ENCODE measurements at places on chromosomes 4 and X. TPM values are rescaled to one million over a fixed set of nuclear protein-coding genes. Genes with fewer than 3 reads are reported as not detected.
A peak's percentile ranks its signal among the peaks of the same experiment; 100 is the strongest.

DNA sequence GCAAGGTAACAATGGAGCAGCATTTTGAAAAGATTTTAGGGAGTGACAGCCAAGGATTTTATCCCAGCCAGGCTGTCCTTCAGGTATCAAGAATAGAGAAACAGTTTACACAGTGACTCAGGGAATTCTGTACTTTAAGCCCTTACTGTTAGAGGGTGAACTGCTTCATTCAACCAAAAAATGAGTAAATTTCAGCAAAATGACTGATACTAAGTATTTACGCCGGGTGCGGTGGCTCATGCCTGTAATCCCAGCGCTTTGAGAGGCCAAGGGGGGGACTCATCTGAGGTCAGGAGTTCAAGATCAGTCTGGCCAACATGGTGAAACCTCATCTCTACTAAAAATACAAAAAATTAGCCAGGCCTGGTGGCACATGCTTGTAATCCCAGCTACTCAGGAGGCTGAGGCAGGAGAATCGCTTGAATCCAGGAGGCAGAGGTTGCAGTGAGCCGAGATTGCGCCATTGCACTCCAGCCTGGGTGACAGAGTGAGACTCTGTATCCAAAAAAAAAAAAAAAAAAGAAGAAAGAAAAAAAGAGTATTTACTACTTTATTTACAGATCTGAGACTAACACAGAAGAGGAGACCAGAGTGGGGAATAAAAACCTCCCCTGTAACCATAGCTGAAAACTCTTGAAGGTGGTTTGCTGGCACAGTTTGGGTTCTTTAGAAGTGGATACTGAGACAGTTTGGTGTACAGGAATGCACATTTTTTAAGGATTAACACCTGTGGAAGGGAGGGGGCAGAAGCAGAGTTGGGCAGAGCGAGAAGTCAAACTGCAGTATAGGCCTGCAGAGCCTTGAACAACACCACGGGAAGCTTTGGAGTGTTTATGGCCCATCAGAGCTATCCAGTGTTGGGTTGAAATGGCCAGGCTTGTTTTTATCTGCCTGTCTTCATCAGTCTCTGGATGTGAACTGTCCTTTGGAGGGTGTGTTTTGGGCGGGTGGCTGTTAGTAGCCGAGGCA is 40.5 kb downstream of the TMEM131L start:
- no peak for ATAC-seq

DNA sequence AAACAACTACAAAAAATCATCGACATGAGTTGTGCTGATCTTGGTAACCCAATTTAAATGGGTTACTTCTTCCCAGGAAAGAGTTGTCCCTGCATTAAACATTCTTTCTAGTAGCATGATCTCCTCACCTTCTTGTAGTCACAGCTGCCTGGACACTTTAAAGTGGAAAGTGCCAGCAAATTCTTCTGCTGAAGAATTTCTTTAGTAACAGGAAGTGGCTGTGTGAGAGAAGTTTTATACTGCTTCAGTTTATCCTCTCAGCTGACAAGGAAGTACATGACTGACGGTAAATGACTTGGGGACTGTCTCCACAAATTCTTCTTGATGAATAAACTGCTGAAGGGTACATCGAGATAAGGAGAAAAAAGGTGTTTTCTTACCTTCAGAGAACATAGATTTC is 18.2 kb upstream of the TNIP3 start:
- ATAC-seq: no peak

GRCh38 chr4:133379681-133380438 is 230.8 kb downstream of the PCDH10 start:
- ATAC-seq: no peak

DNA sequence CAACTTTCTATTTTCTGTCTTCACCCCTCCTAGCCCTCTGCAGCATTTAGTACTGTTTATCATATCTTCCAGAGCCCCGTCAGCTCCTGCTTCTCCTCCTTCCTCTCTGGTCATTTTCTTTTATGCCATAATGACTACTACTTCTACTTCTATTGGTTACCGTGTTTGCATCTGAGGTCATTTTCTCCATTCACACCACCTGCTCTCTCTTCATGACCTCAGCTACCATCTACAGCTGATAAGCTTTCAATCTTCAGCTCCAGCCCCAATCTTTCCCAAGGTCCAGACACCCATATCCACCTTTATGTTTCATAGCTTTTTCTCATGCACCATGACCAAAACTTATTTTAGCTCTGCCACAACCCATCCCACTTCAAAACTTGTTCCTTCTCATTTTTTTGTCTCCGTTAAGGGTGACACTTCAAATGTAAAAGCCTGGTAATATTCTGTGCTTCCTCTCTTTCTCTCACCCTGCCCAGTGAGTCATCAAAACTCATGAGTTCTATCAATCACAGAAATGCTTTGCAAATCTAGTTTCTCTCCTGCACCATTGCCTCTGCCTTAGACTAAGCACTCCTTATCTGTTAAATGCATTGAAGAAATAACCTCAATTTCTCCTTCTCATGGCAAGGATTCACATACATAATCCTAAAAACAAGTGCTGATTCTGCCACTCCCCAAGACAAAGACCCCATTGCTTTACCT is 71.3 kb upstream of the IQCM start:
- ATAC-seq: peak; percentile 38

DNA sequence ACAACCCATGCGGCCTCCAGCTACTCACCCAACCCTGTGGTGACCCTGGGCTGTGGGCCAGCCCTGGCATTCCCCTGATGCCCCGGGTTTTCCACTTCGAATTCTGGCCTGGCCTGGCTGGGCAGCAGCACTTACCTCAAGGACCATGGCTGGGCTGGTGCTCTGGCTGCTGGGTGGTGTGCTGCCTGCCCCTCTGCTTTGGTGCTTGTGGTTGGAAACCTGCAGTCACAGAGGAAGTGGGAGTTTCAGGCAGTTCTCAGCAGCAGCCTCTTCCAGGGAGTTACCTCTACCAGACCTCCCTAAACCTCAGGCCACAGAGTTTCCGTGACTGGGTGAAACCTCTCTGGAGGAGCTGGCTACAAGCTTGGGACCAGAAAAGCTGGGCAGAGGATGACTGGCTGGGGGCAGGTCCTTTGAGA is at the start of gene CXCR3:
Gene CXCR3, minus strand, starts transcription at position 209 of the 419 bp plus-strand sequence. Its CDS starts 62 bp downstream, at position 147.
- no peak for ATAC-seq

- no peak for ATAC-seq
Observed at GRCh38 chr4:148874331-148874730, 432.1 kb upstream of the NR3C2 start.

DNA sequence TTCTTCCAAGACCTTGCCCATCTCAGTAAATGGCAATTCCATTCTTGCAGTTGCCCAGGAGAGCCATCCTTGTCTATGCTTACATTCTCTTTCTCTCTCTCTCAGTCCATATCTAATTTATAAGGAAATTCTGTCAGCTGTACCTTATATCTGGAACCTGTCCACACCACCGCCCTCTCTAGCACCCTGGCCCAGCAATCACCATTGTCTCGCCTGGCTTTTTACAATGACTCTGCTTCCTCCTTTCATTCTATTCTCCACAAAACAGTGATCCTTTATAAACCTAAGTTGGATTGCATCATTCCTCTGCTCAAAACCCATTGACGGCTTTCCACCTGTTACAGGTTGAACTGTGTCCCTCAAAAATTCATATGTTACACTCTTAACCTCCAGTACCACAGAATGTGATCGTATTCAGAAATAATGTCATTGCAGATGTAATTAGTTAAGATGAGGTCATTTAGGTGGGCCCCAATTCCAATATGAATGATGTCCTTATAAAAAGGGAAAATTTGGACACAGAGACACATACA is 31.3 kb downstream of the APBB2 start:
- no peak for ATAC-seq

BMPR1B gene
- total RNA-seq: 0.48 TPM

MBNL3 gene
- total RNA-seq: 0.52 TPM

GRCh38 chr4:26753617-26754016 is 107.0 kb upstream of the STIM2 start:
- ATAC-seq: no peak

GRCh38 chr4:39410415-39410814 is 3.7 kb downstream of the KLB start:
- no peak for ATAC-seq

- no peak for ATAC-seq
Observed at GRCh38 chr4:147968641-147969040, 236.8 kb downstream of the ARHGAP10 start.

F9 gene
- not detected for total RNA-seq

- ATAC-seq: no peak
Observed at GRCh38 chr4:56130606-56131155, 181.9 kb downstream of the CEP135 start.

ATP6AP2 gene
- 76.5 TPM for total RNA-seq

ENOX2 gene
- 8.6 TPM for total RNA-seq

GRCh38 chr4:5899881-5900280 is 7.0 kb upstream of the CRMP1 start:
- ATAC-seq: no peak

- ATAC-seq: peak; percentile 78
Observed at GRCh38 chr4:80225595-80225994, 28.3 kb downstream of the PRDM8 start.

DNA sequence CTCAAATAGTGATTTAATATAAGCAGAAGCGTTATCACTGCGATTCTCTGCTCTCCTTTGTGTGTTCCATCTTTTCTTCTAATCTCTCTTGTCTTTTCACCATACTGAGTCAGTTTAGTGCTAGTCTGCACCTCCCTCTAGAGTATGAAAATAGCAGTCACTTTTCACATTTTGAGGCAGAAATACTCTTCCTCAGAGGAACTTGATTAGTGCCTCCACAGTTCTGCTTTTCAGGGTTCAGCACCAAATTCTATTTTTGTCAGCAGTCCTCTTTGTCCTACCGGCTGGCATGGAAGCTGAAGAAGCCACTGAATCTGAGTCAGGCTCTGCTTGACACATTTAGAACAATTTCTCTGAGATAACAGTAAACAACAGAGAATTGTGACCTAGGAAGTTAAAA is 49.7 kb upstream of the ANKRD17 start:
- ATAC-seq: no peak

- no peak for ATAC-seq
Observed at GRCh38 chr4:1336088-1336491, 10.9 kb upstream of the UVSSA start.

CCKAR gene
- 0.05 TPM for total RNA-seq

- ATAC-seq: no peak
Observed at GRCh38 chr4:6322761-6323566, 53.3 kb downstream of the WFS1 start.

Data from motor neuron (in vitro differentiated cells).